ENCODE measurements at places on chromosomes 12 and 14.
A peak's percentile ranks its signal among the peaks of the same experiment; 100 is the strongest.

GRCh38 chr12:95164656-95165055 lies 52.6 kb downstream of the FGD6 start:
- peak; percentile 64 for DNase-seq

GRCh38 chr14:94480809-94481208 lies 4.8 kb upstream of the SERPINA9 start:
- no peak for DNase-seq

- no peak for DNase-seq
These were observed 3.8 kb upstream of the HOXC8 start for GRCh38 chr12:54004841-54005530.

DNA sequence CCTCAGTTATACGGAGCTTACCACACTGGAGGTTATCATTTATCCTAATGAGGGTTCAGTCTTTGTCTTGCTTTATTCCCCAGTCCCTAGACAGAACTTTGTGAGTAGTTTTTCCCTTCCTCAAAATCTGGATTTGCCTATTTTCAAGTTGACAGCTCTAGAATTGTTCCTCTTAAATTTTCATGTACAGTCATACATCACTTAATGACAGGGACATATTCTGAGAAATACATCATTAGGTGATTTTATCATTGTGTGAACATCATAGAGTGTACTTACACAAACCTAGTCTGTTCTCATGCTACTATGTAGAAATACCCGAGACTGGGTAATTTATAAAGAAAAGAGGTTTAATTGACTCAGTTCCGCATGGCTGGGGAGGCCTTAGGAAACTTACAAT lies 3.1 kb downstream of the PRKAB1 start:
- DNase-seq, result no peak

DNA sequence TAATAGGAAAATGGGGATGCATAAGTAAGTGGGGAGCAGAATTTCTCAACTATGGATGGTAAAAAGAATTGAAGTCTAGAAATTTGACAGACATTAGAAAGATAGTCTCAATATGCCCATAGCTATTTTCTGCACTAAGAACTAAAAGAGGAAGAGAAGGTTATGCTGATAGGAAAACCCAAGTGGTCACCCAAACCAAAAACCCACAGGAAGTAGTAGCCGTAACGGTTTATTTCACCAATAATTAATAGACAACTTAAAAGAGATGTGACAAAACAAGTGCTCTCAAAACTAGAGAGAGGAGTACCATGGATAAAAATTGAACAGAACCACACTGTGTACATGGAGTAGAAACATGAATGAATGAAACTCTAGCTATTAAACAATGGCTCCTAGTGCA lies 295.4 kb downstream of the FSCB start:
- DNase-seq, result no peak

DNA sequence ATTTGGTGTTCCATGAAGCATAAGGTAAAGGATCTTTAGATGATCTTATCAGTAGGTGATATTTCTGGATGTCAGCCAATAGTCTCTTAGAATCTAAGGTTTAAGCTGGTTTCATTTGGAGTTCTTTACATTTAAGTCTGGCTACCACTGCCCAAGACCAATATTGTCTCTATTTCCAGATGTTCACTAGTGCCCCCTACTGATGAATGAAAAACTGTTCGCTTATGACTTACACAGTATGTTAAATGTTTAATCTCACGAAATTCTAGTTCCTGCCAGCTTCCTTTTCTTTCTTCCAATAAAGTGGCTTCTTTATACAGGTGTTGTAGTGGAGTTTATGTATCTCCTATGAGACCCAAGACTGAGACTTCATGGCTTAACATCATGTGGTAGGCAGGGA lies 31.8 kb upstream of the MIS18BP1 start:
- DNase-seq, result peak; percentile 5

DNA sequence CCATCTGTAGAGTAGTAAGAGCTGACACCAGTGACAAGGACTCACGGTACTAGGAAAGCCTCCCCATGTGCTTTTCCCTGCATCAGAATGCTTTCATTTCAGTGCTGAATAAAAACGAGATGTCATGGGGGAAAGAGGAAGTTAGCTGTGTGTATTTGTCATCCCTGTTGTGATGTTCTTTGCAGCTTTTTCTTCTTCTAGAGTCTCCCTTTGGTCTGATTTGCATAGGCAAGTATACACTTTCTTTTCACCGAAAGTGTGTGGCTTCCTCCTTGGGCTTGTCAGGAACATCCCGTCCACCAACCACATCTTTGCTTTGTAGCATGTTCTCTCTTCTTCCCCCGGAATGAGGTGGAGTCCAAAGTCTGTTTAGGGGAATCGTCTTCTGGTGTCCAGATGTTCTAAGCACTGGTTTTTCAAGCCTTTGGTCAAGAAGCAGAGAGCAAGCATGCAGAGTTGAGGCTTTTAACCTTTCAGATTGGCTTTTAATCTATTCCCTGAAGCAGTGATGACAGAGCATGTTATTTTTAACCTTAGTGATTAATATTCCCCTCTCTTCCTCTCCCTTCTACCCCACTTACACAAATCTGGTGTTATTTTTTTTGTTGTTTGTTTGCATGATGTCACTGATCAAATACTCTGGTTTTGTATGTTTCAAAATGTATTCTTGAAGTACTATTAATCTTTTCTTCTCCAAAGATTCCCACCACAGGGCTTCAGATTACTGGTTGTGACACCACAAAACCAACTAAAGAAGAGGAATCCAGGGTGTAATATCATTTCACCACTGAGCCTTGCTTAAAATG lies 163.4 kb downstream of the SAMD4A start:
- peak; percentile 92 for DNase-seq

DNA sequence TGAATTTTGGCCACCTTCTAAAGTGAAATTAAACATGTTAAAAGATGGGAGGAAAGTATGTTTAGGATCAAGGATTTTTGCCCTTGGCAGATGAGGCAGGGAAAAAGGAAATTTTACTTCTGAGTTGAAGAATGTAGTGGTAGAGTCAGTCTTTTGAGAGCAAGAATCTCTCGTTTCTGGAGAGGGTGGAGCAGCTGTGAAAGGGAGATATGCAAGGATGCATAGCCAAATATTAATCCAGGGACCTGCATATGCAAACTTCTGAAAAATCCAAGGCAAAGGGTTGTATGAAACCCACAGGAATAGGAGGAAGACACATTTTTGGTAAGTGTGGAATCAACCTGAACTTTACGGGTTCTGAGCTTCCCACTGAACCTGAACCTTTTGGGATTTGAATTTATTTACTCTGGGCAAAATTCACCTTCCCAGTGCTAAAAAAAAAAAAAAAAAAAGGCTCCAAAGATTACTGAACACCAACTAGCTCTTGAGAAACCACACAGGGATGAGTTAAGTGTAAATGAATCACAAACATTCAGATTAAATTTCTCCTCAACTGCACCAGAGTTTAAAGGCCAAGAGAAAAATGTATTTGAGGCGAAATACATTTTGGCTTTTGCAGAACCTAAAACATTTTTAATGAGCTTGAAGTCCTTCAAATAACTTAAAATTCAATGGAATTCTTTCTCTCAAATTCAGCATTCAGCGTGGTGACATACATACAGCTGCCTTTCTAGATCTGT lies 187.1 kb upstream of the CDKN3 start:
- peak; percentile 81 for DNase-seq

DNA sequence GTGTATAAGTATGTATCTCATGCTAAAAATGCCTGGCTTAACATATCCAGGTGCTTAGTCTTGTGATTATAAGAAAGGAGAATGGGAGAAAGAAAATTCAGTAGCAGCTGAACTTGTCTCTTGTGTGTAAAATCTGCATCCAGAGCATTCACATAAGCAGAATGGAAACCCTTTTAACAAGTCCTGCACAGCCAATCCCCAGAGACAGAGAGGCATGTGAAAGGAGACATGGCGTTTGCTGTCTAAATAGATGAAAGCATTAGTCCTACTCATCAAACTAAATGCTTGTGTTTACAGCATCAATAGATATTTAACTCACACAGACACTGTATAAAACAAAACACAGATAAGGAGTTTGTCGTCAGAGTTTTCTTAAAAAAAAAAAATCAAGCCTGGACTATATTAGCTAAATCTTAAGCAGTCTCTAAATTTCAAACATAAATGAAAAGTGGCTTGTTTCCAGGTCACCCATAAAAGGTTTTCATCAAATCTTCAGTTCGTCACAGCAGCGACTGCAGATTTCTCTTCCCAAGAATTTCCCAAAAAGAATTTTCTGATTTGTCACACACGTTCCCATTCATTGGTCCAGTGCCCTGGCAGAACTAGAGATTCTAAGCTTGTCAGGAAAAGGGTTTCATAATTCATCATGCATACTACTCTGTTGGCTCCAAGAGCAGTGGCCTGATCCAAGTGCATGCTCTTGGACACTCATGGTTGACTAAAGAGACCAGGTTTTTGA lies 249.2 kb downstream of the BTG1 start:
- DNase-seq, result no peak

DNA sequence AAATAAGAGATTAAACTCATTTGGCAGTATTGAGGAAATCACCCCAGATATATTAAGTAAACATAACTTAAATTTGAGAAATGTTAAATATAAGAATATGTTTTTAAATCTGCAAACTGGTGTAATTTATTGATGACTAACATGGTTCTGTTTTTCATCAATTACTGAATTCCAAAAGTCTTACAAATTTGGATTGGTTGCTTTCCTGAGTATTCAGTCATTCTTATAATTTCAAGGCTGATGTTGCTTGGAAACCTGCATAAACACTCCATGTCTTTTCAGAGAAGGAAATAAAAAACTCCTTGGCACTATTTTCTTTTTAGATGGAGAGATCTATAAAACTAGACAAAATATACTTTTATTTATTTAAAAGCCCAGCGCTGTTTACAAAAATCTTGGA lies 71.7 kb downstream of the NOVA1 start:
- no peak for DNase-seq

GRCh38 chr14:82075566-82075965 lies 541.9 kb upstream of the SEL1L start:
- peak; percentile 3 for DNase-seq

GRCh38 chr12:77049767-77050353 lies 15.5 kb downstream of the E2F7 start:
- peak; percentile 84 for DNase-seq

DNA sequence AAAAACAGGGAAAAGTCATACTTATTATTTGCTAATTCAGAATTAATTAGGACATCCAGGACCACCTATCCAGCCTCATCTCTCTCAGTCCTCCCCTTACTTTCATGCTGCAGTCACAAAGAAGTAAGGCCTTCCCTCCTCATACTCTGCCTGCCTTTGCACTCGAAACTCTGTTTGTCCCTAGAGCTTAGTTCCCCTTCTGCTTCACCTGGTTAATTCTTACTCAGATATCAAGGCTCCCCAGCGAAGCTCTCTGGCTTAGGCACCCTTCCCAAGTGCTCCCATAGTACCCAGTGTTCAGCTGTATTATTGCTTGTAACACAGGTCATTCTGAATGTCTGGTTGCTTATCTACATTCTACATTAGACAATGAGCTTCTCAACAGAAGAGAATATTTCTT lies 81.3 kb downstream of the ERGIC2 start:
- no peak for DNase-seq

- DNase-seq, result peak; percentile 22
These were observed 2.0 kb downstream of the DDIT3 start for GRCh38 chr12:57518176-57518919.

DNA sequence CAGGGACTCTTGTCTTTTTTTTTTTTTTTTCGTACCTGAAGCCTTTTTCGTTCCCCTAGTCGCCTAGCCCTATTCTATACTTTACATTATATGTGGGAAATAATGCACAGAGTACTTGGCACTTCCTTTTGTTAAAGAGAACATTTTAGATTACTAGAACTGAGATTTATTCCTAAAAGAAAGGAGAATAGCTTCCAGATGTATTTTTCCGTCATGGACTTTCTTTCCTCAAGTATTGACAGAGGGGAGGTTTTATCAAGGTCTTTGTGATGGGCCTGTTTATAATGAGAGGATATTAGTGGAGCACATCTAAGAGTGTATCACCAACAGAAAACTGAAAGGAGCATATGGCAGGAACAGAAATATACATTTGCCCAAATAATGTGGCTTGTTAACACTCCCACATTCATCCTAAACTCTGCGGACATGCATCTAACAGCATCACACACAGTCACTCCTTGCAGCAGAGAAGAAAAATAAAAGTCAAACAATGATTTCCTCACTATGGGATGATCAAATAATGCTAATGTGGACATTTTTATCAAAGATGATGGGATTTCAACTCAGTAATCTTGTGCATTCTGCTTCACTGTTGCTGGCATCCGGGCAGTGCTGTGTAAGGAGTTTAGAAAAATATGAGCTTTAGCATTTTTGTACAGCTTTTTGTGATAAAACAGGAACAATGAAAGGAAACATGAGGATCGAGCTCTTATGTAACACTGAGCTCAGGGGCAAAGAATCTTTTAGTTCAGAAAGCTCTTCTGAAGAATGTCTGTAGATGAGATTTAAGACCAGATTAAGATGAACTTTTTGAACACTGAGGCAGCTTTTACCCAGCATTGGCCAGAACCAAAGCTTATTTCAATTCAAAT lies 183.1 kb downstream of the EGLN3 start:
- DNase-seq, result peak; percentile 70

GRCh38 chr12:42076976-42077375 lies 67.7 kb downstream of the GXYLT1 start:
- no peak for DNase-seq

- peak; percentile 15 for DNase-seq
These were observed 106.5 kb downstream of the TMEM117 start for GRCh38 chr12:43942379-43942778.

DNA sequence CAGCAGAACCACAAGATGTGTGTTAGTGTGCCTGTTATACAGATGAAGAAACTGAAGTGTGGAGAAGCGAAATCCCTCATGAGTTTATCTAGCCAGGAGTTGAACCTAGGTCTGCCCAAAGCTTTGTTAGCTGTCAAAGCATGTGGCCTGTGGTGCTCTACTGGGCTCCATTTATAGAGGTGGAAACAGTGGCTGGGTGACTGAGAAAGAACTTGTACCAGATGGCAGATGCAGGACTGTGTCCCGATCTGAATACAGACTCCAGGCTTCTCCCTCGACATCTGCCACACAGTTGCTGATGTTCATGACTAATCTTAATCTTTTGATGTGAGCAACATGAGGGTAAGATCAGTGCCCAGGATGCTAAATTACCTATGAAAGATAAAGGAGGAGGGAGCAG lies 89.1 kb downstream of the C12orf75 start:
- DNase-seq, result no peak

DNA sequence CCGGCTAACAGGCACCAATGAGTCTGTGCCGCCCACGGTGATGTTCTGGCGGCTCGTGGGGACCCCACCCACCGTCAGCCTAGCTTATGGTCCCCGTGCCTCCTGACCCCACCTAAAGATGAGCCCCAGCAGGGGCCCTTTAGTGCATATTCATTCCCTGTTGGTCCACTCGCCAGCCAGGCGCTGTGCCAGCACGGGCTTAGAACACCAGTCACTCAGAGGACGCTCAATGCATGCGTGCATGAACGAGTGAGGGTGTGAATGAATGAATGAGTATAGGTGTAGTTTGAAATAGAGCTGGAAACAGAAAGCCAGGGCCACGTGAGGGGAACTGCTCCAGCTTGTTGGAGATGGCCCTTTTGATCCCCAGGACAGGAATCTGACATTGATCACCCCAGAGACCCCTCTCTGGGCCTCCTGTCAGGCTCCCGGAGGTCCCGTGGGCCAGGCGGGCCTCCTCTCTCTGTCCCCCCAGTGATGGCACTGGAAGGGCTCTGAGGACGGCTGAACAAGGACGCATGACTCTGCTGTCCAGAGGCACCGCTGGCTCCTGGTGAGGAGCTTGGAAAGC lies 193.9 kb upstream of the C14orf180 start:
- no peak for DNase-seq

- DNase-seq, result peak; percentile 23
These were observed 41.6 kb downstream of the RHOJ start for GRCh38 chr14:63245893-63246292.
